ENCODE measurements at places on chromosomes 6 and 20. TPM values are rescaled to one million over a fixed set of nuclear protein-coding genes. Genes with fewer than 3 reads are reported as not detected.
A peak's percentile ranks its signal among the peaks of the same experiment; 100 is the strongest.

DNA sequence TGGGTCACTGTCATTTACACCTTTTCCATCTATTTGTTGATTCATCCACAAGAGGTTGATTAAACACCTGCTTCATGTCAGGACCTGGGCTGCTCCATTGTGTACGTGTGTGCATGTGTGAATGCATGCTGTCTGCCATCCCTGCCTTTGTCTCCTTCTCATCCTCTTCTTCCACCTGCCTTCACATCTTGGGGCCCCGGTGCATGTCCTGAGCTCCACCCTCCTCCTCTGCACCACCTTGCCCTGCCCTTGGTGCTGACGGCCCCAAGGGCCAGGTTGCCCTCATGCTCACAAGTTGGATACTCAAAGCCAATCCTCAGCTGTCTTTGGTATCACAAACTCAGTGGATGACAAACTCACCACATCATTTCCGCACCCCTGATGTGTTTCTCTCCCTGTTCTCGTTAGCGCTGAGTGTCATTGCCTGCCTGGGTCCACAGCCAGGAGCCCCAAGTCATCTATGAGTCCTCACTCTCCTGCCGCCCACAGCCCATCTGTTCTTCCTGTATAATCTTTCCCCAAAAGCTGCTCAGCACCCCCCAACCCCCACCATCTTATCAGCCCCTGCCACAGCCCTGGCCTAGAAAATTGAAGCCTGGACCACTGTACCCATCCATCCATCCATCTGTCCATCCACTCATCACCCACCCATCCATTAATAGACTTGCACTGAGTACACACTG lies 85.0 kb downstream of the SRC start:
- DNase-seq = no peak

The ACTL10 gene
- polyA plus RNA-seq = 1.4 TPM

DNA sequence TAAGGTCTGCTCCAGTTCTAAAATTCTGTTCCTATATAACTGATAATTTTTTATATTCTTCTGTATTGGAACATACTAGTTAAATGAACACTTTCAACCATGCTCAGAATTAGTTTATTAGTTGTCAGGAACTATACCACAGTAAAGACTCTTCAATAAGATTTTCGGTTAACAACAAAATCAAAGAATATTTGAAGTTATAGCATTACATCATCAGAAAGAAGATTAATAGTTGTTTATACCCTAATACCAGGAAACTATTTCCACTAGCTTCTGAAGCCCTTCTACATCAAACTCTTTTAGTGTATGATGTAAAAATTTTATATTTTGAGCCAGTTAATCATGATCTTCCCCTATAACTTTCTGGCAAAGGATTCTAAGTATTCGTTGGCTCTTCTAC lies 6.6 kb downstream of the CALHM4 start:
- DNase-seq = no peak

The TGIF2 gene
- 1.9 TPM for polyA plus RNA-seq

The SCGN gene
- polyA plus RNA-seq = 383 TPM

GRCh38 chr6:159788276-159788675 lies 1.1 kb downstream of the TCP1 start:
- DNase-seq = no peak

The RBM24 gene
- 16.6 TPM for polyA plus RNA-seq

- no peak for DNase-seq
Observed at GRCh38 chr6:116883005-116883404, 6.0 kb downstream of the RFX6 start.

The HS3ST5 gene
- 1.9 TPM for polyA plus RNA-seq

DNA sequence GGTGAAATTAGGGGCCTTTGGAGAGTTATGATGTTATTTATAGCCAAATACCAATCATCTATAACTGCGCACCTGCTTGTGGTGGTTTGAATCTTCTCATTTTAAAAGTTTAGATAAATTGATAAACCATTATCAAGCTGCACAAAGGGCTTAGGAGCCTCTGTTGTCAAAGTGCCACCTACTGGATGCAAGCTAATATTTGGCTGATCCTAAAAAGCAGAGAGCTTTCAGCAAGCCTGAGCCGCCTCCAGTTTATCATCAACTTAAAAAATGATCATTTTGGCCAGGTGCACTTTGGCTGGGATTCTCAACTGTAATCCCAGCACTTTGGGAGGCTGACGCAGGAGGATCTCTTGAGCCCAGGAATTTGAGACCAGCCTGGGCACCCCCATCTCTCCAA lies 58.5 kb upstream of the ATXN1 start:
- peak; percentile 20 for DNase-seq

The TMEM170B gene
- polyA plus RNA-seq = 2.7 TPM

DNA sequence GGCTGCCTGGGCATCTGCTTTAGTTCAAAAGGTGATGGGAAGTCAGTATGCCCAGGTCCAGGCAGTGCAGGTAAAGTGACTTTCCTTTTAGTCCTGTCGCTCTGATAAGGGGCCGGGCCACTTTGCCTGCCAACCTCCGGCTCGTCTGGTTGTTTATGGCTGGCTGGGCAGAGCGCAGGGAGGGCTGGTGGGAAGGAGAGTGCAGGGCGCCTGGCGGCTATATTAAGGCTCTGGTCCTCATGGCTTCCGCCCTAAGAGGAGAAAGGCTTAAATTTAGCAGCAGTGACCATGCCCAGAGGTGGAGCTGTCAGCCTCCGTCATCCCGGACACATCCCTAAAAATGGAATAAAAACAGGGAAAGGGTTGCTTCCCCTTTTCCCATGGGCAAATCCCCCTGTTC lies 14.6 kb downstream of the GATA5 start:
- no peak for DNase-seq

GRCh38 chr6:28553986-28554881 lies 28.6 kb downstream of the GPX5 start:
- peak; percentile 45 for DNase-seq

The ERVFRD-1 gene
- not detected for polyA plus RNA-seq

The BACH2 gene
- polyA plus RNA-seq = 4.5 TPM

The OPRL1 gene
- polyA plus RNA-seq = 10.8 TPM

The CTAGE9 gene
- polyA plus RNA-seq = not detected

DNA sequence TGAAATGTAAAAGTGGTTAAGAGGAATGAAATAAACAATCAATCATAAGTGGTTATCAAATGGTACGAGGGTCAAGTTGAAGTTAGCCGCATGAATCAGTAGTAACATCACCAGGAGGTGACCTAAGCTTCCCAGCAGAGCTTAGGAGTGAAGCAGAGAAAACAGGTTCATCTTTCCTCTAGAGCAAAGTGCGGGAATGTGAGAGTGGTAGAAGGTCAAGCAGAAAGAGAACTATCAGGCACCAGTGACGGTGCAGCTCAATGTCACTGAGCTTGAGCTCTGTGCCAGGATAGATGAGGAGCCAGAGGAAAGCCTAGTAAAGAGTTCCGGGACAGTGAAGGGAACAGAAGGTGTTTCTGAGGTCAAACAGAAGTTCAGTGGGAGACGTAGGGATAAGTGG lies 20.8 kb upstream of the TNFAIP3 start:
- DNase-seq = no peak

- DNase-seq = no peak
Observed at GRCh38 chr6:16153211-16153820, 24.4 kb downstream of the MYLIP start.

GRCh38 chr6:94071835-94072234 lies 652.5 kb upstream of the EPHA7 start:
- peak; percentile 45 for DNase-seq

The TMEM74B gene
- 4.0 TPM for polyA plus RNA-seq

- DNase-seq = no peak
Observed at GRCh38 chr20:36128463-36129159, 25.9 kb upstream of the EPB41L1 start.

- no peak for DNase-seq
Observed at GRCh38 chr6:160398674-160399271, 50.6 kb downstream of the SLC22A3 start.

DNA sequence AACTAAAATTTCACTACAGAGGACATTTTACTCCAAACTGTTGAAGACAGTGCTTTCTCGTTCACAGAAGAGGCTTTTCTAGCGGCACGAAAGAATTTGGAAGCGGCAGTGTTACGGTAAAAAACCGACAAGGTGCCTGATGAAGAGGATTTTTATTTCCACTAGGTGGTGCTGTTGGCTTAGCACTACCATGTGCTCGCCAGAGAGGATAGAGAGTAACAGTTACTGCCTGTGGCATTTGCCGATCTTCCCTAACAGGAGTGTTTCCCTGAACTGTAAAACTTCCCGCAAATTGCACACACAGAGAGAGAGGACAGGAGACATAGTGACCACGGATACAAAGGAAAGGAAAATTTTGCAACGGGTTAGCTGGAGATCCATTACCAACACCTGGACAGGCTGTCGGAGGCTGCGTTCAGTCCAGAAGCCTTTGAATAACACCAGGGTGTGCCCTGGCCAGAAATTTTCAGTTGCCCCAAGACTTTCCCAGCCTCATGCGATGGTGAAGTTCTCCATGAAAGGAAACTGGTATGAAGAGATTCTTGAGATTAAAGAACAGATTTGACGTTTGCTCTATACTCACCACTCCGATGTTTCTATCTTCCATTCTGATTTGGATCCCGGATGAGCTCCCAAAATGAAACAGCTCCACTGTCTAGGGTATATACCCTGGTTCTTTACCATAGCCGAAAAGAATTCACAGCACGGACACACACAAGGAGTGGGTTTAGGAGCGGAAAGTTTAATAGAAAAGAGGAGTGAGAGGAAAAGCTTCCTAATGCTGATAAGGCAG lies 48.1 kb downstream of the HLA-DPB1 start:
- DNase-seq = peak; percentile 40

The C20orf204 gene
- polyA plus RNA-seq = 12.1 TPM

DNA sequence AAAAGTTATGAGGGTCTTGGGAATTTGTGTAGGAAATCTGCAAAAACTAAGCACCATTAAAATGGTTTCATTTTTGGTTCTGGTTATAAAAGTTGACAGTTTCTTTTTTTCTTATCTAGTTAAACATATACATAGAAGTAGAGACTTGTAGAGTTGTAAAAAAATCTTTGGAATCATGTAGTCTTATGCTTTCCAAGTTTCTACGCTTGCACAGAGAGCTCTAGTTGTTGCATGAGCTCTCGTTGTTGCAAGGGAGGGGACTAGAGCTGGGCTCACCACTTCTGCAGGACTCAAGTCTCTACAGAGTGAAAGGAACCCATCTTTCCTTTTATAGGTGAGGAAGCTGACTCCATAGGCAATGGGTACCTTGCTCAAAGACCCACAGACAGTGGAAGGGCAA lies 21.6 kb upstream of the CCN2 start:
- DNase-seq = no peak

GRCh38 chr20:11810311-11811083 lies 107.2 kb upstream of the BTBD3 start:
- DNase-seq = peak; percentile 81

The CALHM6 gene
- 1.2 TPM for polyA plus RNA-seq

DNA sequence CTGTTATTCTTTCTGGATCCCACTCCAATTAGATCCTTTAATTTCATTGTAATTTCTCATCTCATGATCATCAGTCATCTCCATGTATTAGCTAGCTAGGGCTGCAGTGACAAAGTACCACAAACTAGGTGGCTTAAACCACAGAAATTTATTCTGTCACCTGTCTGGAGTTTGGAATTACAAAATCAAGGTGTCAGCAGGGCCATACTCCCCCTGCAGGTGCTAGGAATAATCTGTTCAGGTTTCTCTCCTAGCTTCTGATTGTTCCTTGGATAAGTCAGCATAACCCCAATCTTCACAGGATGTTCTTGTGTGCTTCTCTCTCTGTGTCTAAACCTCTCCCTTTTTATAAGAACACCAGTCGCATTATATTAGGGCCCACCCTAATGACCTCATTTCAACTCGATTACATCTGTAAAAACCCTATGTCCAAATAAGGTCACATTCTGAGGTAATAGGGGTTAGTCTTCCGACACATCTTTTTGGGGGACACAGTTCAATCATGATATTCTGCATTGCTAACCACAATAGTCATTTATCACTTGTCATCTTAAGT lies 40.5 kb downstream of the BEND6 start:
- no peak for DNase-seq

GRCh38 chr6:103236923-103237322 lies 1622.8 kb downstream of the HACE1 start:
- no peak for DNase-seq

The PNLDC1 gene
- 0.36 TPM for polyA plus RNA-seq

DNA sequence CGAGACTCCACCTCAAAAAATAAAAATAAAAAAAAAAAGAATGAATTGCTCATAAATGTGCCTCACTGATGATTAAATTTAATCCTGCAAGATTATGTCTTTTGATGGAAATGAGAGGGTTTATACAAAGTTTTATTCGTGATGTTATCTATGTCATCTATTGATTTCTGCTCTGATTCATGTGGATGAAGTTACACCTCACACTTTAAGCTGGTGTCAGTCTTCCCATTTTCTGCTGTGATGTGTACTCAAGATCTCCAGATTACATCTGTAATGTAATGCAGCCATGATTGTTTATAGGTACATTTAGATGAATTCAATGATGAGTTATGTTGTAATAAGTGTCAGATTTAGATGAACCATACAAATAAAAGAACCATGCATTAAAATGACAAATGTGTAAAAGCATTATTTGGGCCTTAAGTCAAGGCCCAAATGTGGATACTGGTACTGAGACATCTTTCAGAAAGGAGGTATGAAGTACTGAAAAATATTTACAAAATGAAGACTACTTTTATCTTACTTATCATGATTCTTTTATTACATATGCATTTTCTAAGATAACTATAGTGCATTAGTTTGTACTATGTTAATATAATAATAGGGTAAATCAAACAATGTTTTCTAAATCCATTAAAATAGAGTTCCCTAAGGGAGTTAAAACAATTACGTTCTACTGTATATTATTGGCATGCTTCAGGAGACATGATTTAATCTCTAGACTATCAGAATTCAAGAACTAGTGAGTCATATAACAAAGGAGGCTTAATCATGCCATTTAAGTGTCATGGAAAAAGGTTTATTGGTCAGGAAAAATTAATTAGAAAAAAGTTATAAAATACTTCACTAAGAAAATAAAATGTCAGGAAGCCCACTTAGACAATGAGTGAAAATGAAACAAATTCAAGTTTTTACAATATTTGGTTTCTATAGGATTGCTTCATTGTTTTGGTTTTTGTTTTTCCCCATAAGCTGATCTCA lies 34.5 kb downstream of the HCRTR2 start:
- DNase-seq = no peak

The NPBWR2 gene
- polyA plus RNA-seq = not detected
